Pons (tissue), 1 donor: ENCODE measurements at places on chromosomes 16 and 17.

DNA sequence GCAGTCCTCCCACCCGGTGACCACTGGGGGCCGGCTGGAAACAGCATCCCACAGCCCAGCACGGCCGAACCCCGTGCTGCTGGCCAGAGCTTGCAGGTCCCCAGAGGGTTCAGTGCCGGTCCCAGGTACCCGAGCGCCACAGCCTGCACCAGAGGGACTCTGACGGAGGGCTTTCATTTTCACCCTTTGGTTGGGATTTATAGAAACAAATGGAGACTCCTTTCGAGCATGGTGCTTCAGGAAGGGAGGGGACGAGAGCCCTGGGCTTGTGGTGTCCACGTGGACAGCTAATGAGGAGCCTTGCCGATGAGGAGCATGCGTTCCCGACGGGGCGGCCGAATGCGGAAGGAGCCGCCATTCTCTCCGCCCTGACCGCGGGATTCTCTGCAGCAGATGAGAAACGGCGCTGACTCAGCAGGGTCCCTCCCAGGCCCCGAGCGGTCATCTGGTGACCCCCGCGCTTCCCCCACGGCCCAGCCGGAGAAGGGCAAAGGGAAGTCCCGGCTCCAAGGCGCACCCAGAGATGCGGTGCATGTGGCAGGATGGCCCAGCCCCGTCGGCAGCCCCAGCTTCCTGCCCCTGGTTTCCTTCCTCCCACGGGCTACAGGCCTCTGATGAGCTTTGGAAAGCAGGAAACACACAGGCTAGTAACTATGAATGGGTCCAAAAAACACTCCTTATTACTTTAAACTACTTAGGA, 9.8 kb downstream of the SLC38A10 start:
- peak; percentile 63 for DNase-seq

- no peak for DNase-seq
Measured at GRCh38 chr17:58605986-58606385, 85.9 kb downstream of the TEX14 start.

DNA sequence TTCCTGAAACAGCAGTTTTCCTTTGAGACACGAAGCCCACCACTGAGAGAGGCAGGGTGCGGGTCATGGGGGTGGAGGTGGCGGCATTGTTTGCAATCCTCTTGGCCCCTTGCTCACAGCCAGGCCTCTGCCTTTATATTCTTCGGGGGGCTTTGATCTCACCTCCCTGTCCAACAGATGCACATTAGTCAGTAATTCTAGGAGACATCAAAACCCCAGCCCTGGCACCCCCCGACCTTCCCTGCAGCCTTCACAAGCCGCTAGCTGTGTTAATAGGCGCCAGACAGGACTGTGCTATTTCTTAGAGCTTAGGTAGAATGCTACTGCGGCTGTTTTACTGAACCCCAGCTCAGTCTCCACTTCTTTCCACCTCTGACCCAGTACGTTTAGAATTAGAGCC, 212.6 kb downstream of the RBFOX1 start:
- DNase-seq, result no peak

- no peak for DNase-seq
Measured at GRCh38 chr16:21101631-21102420, 48.8 kb downstream of the DNAH3 start.

DNA sequence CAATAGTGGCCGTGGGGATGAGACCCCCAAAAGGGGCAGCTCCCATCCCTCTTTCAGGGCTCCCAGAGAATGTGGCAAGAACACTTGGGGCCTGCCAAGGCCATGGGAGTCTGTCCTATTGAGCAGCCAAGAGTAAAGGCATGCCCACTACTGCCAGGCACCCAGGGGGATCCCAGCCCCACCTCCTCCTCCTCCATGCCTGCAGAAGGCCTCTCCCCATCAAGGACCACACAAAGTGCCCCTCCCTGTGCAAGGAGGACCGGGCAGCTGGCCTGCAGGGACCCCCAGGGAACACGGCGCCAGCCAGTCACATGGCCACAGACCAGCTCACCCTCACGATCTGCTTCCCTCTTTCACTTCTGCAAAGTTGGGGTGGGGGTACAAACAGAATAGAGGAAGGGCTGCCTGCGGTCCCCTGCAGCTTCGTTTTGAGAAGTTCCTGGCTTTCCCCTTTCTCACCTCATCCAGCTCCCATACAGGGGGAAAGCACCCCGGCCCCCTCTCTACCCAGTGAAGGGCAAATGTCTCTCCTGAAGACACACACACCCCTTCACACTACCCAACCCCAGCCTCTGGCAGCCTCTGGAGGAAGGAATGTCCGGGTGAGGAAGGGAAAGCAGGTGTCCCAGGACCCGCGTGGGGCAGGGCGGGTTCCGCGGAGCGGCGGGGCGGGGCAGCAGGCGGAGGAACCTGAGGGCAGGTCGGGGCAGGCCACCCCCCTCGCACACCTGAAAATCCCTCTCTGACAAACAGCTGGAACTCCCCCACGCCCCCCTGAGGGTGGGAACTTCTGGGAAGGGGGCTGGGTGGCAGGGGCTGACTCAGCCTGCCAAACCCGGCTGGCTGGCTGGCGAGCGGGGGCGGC, 2.0 kb downstream of the PPP1R9B start:
- peak; percentile 80 for DNase-seq

DNA sequence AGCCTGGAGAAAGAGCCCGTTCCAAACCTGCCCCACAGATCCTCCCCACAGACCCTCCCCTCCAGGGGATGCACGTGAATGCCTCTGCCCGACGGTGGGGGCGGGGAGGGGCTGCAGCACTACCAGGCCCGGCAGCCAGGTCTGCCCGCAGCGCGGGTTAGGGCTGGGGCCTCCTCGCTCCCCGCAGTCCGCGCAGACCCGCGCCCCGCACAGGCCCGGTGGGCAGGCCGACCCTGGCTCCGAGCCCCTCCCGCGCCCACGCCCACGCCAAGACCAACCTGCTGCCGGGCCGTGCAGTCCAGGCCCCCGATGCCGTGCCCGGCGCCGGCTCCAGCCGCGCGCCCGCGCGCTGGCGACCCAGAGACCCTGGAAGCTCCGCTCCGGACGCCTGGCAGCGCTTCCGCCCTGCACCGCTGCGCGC, at the start of gene RPUSD1:
Gene RPUSD1 (minus strand): TSS at position 404 of the 421 bp plus-strand sequence. CDS start 644 bp downstream, outside the sequence.
- DNase-seq, result no peak
